ENCODE measurements at places on chromosomes 2 and 18. TPM values are rescaled to one million over a fixed set of nuclear protein-coding genes. Genes with fewer than 3 reads are reported as not detected.

- H3K4me3 ChIP-seq = no peak overlapping the region
- no peaks in the 10 kb centered on the region for H3K27me3 ChIP-seq
- no peak for DNase-seq
- peaks cover 20% of the 10 kb centered on the region for H3K36me3 ChIP-seq
- H3K27ac ChIP-seq = no peak overlapping the region
Observed at GRCh38 chr2:80737047-80737446, 432.5 kb upstream of the LRRTM1 start.

DNA sequence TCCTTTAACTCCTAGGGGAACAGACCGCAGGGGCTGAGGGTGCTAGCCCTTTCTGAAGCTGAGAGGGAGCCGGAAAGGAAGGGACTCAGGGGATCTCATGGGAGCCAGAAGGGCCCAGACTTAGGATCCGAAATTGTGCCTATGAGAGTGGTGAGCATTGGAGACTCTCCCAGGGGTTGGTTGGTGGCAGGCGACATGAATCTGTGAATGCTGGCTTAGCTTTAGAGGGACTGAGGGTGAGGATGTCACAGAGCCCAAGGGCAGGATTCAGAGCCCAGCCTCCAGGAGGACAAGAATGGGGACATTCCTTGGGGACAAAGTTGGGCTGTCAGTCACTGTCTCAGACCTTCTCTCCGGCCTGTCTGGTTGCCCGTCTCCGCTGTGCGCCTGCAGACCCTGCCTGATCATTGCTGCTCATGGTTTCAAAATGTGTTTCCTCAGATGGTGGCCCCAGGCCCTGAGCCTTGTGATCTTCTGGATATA lies 17.5 kb downstream of the GNLY start:
- no peaks in the 10 kb centered on the region for H3K27me3 ChIP-seq
- no peak overlapping the region for H3K4me3 ChIP-seq
- H3K4me1 ChIP-seq = peaks cover 16% of the 10 kb centered on the region
- H3K36me3 ChIP-seq = no peaks in the 10 kb centered on the region

GRCh38 chr2:28539118-28539541 lies 43.3 kb downstream of the PLB1 start:
- peak overlapping the region; percentile 16 for H3K27ac ChIP-seq
- DNase-seq = no peak
- no peaks in the 10 kb centered on the region for H3K27me3 ChIP-seq
- H3K4me1 ChIP-seq = peaks cover 3% of the 10 kb centered on the region

DNA sequence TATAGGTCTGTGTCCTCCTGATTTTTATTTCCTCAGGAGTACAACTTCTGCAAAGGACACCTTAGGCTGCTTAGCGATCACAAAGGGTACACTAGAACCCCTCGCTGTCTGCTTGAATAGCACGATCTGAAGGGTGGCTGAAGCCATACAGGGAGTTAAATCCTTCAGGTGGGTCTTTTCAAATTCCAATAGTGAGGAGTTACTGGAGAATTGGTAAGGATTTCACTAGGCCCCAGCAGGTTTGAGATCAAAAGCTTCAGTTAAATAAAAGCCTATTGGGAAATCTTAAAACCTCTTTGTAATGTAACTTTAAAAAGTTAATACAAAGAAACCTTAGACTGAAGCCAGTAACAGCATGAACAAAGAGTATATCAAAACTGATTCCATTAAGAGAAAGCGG lies 613.1 kb downstream of the ZEB2 start:
- H3K36me3 ChIP-seq = no peaks in the 10 kb centered on the region
- no peak overlapping the region for H3K4me3 ChIP-seq
- H3K4me1 ChIP-seq = peaks cover 14% of the 10 kb centered on the region
- no peaks in the 10 kb centered on the region for H3K27me3 ChIP-seq

DNA sequence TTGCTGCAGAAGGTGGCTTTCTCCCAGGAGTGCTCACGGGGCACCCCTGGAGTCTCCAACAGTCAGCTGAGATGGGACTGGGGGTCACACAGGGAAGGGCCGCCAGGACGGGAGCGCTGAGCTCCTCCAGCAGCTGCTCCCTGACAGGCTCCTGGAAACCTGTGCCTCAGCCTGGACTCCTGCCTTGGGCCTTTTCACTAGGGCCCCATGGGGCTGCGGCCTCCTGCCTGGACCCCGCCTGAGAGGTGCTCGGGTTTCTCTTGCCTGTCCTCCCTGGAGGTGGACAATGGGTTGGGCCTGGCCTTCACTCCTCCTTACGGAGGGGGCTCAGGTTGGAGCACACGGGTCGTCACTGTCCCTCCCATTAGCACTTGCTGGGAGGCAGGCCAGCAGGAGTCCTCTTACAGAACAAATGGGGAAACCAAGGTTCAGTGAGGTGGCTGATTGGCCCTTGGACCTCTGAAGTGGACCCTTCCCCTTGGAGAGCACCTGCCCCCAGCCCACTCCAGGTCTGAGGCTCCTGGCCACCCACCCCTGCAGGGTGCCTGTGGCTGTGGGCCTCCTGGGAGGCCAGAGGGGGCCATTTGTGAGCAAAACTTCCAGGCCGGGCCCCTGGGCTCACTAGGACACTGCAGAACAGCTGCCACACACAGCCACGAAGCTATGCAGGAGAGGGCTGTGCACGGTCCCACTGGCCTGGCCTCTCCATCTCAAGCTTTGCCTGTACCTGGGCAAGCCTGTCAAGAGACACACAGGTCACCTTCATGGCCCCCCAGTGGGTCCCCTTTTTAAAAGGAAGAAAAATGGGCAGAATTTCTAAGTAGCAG lies 57.1 kb upstream of the ODC1 start:
- no peak overlapping the region for H3K4me3 ChIP-seq
- no peak for DNase-seq
- H3K27me3 ChIP-seq = peaks cover 10% of the 10 kb centered on the region

The C2orf80 gene
- not detected for total RNA-seq

The KCNIP3 gene
- total RNA-seq = not detected
